ENCODE measurements at places on chromosomes 7 and 10.

DNA sequence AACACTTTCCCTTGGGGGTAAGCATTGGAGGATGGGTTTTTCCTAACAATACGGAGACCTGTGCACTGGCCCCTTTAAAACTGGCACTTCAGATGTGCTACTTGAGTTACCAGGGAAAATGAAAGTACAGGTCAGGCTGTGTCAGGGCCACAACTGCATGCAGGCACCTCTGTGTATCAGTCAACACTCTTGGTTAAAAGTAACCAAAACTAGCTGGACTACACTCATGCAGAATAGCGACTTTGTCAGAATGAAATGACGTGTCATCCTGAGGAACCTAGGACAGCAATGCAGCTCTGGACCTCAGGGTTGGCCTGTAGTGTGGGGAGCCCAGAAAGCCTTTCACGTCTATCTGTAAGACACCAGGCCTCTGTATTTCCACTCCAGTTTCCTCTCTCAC is 33.8 kb upstream of the SMKR1 start:
- DNase-seq = no peak

DNA sequence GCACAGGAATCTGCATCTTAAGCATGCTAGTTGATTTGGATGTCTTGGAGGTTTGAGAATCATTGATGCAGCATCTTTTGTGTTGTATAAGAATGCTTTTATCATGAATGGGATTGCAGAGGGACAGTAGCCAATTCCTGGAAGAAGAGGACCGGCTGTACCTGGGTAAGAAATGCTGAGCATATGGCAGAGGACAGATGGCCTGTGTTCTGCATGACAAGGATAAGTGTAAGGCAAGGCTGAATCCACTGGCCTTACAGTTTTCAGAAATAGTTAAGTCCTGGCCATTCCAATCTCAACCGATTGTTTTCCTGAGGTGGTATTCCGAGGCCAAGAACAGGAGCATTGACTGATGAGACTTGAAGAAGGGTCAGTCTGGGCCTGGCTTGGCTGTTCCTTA is 24.4 kb upstream of the KBTBD2 start:
- DNase-seq = peak; percentile 78

DNA sequence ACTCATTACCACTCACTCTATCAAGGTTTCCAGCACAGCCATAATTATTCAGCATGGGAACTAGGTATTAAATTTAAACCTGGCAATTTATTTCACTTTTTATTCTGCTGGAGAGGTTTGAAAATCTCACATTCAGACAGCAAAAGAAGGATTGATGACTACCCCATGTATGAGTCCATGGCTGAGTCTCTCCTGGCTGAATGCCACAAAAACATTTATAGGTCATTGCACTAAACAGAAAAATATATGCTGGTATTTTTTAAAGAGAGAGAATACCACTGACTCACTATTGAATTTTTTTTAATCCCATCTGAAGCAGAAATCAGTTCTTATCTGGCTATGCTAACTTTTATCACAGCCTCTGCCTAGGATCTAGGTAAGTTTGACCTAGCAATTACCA is 336.3 kb downstream of the PPP1R3A start:
- no peak for DNase-seq

DNA sequence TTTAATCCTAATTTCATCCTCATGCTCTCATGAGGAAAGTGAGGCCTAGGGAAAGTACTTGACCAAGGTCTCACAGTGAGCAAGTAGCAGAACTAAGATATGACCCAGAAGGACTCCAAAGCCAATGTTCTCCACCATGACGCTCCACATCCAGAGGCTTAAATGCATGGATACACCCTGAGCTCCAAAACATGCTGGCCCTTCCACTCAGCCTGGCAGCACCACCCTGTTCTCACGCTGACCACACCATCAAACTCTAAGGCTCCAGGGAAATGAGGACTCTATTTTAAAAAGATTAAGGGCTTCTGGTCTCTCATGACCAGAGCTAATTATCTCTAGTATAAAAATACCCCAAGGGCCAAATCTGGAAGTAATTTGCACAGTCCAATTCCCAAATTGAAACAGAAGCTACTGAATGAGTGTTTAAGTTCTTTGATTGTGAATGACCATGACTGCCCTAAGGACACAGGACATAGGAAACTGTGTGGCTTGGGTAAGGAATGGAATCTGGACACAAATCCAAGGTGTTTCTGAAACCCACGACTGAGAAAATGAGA is 71.1 kb upstream of the ABLIM1 start:
- no peak for DNase-seq

DNA sequence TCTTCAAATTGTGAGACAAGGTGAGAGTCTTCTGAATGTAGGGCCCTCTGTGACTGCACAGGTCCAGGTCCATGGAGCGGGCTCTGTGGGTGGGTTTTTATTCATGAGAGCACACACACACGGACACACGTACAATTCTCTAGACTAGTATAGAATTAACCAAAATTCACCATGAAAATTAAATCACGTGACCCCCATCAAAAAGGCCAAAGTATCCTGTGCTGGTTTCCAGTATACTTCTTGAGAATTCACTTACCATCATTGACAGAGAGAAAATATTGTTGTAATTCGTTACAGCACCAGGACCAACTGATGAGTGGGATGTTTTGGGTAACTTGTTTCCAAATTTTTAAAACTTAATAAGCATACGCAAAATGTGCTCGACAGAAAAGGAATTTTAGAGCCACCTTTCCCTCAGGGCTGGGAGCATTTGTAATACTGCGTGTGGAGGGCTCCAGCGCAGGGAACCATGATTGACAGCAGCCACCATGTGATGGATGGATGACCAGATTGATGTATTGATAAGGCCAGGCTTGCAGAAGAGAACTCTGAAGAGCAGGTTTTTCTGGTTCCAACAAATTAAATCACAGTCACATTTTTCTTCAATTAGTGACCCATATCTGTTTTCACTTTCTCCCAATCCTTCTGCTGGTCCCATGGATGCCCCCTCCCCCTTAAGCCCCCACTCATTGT is 14.9 kb upstream of the DNTT start:
- no peak for DNase-seq

- no peak for DNase-seq
Measured at GRCh38 chr10:124308811-124309210, 109.9 kb downstream of the OAT start.

DNA sequence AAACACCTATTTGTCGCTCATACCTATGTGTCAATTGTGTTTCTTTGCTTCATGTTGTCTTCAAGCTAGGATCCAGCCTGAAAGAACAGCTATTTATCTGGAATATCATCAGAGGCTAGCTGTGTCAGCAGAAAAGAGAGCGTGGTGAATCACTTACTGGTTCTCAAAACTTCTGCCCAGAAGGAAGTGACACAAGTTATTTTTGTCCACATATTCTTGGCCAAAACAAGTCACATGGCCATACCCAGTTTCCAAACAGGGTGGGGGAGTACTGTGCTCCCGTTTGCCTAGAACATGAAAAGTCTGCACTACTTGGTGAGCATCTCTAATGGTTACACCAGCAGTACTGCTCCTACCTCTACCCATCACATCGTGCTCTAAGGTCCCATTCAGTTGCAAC is 160.9 kb upstream of the CSTF2T start:
- DNase-seq = no peak

- no peak for DNase-seq
Measured at GRCh38 chr10:70699063-70699658, 26.9 kb downstream of the ADAMTS14 start.

- DNase-seq = no peak
Measured at GRCh38 chr10:18021725-18022480, 70.2 kb downstream of the SLC39A12 start.

- DNase-seq = no peak
Measured at GRCh38 chr7:116560021-116560970, 35.5 kb downstream of the CAV1 start.

DNA sequence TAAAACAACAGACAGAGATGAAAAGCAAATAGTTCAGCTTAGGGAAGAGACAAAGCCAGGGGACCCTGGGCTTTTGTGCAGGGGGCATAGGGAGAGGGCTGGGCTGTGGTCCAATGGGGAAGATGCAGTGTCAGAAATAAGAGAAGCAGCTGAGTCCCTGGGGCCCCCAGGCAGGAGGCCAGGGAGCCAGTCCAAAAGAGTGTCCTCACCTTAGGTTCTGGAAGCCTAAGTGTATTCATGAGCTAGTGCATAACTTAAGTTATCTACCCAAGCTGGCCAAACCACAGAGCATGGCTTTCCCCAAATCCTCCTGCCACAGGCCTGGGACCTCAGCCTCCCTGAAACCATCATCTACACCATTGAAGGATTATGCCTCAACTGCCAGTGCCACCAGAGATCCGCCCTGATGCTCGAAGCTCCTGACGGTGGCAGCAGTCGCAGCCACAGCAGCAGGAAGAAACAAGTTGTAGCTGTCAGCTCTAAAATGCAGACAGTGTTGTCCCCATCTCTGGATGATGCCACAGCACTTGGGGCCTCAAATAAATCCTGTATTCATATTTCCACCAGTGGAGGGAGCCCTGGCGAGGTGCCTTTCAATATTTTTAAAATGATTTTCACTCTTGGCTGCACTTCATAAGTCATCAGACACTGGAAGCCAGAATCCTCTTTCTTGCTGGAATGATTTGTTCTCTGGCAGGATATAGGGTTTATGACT is 574.6 kb downstream of the GRID1 start:
- no peak for DNase-seq

- DNase-seq = no peak
Measured at GRCh38 chr10:75845176-75845947, 413.9 kb downstream of the LRMDA start.

DNA sequence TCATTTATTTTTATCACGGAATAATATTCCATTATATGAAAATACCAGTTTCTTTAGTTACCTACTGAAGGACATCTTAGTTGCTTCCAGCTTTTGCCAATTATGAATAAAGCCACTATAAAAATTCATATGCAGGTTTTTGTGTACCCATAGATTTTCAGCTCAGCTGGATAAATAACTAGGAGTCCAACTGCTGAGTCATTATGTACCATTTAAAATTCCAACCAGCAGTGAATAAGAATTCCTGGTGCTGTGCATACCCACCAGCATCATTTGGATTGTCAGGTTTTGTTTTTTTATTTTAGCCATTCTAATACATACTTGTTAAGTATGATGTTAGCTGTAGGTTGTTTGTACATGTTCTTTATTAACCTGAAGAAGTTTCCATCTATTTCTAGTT is 14.5 kb downstream of the FAM24B start:
- DNase-seq = no peak

GRCh38 chr10:132551093-132551807 is 13.7 kb downstream of the INPP5A start:
- no peak for DNase-seq

DNA sequence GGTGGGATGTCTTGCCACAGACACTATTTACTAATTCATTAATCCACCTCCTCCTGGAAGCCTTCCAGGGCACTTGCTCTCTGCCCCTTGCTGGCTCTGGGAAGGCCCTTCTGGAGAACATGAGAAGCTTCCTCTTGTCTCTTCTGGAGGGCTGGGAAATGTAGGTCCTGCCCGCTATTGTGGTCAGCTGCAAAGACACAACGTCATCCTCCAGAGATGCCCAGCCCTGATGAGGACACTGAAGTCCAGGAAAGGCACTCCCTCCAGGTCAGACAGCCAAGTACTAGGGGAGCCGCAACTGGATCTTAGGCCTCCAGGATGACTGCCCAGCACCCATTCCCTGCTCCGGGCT is 9.6 kb upstream of the TACR2 start:
- DNase-seq = no peak

GRCh38 chr7:148191391-148192065 is 399.0 kb upstream of the C7orf33 start:
- DNase-seq = no peak

DNA sequence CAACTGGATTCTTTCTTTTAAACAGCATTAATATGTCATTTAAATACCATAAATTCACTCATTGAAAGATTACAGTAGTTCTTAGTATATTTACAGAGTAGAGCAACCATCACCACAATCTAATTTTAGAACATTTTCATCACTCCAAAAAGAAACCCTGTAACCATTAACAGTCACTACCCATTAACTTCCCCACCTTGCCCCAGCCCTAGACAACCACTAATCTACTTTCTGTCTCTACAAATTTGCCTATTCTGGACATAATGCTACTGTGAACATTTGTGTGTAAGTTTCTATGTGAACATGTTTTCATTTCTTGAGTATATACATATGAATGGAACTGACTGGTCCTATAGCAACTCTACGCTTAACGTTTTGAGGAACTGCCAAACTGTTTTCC is 42.4 kb downstream of the P4HA1 start:
- no peak for DNase-seq

DNA sequence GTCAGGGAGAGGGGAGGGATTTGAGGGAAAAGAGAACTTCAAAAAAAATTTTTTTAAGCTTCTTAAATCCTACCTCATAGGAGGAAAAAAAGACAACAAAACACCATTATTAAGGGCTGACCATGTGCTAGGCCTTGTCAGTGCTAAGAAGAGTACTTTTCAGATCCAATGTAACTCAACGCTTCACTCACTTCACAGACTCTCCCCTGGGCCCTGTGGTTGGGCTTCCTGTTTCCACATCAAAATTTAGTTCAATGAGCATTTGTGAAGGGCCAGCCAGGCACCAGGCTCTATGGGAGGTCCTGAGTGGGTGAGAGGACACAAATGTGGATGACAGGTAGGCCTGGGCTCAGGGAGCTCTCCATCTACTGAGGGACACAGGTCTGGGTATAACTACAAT is 249.8 kb downstream of the PTEN start:
- DNase-seq = no peak

- no peak for DNase-seq
Measured at GRCh38 chr7:70788276-70788675, 343.7 kb upstream of the GALNT17 start.

GRCh38 chr7:78412216-78412858 is 613.8 kb downstream of the PHTF2 start:
- DNase-seq = no peak

- DNase-seq = no peak
Measured at GRCh38 chr10:57579926-57580325, 687.8 kb downstream of the IPMK start.

GRCh38 chr10:132619927-132620326 is 82.3 kb downstream of the INPP5A start:
- no peak for DNase-seq

DNA sequence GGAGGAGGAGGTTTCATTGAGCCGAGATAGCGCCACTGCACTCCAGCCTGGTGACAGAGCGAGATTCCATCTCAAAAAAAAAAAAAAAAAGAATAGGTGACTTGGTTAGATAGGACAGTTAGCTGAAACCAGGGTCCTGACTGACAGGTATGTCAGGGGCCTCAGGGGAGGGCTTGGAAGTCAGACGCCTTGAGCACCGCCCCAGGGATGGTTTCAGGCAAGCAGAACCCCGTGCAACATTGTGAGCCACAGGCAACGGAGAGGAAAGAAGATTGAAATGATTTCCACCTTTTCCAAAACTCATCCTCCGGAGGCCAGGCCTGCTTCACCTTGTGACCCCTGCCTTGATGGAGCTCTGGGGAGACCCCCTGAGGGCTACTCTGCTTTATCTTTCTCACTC is 8.6 kb downstream of the UCMA start:
- no peak for DNase-seq

- DNase-seq = no peak
Measured at GRCh38 chr7:2081526-2082135, 151.1 kb downstream of the MAD1L1 start.
